ENCODE measurements at places on chromosomes 1 and 21. TPM values are rescaled to one million over a fixed set of nuclear protein-coding genes. Genes with fewer than 3 reads are reported as not detected.
A peak's percentile ranks its signal among the peaks of the same experiment; 100 is the strongest.

- peak; percentile 63 for DNase-seq
Measured at GRCh38 chr1:234768569-234769283, 158.7 kb upstream of the IRF2BP2 start.

DNA sequence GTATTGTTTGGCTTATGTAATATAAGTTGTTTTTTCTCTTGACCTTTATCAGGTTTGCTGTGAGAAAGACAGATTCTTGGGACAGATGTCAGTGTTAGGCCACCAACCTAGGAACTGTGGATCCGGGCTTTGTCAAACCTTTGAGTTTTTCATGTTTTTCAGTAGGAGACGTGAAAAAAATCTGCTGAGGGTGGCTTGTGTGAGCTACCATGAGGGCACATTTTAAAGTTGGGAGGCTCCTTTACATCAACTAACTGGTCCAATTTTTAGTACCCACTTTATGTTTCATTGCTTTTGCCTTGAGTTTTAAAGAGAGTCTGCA is 801 bp downstream of the RPS6KC1 start:
- DNase-seq, result no peak

DNA sequence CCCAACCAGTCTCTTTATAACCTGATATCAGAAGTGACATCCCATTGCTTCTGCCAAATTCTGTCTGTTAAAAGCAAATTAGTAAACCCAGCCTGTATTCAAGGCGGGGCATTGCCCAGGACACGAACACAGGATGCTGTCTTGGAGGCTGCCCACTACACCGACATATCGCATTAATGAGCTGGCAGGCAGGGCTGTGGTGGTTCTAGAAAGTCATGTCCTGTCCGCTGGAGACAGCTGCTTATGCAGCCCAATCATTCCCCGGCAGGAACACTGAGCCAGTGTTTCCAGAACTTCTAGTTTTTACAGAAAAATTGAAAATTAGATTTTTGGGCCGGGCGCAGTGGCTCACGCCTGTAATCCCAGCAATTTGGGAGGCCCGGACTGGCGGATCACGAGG is 19.3 kb downstream of the C1orf167 start:
- DNase-seq, result no peak

DNA sequence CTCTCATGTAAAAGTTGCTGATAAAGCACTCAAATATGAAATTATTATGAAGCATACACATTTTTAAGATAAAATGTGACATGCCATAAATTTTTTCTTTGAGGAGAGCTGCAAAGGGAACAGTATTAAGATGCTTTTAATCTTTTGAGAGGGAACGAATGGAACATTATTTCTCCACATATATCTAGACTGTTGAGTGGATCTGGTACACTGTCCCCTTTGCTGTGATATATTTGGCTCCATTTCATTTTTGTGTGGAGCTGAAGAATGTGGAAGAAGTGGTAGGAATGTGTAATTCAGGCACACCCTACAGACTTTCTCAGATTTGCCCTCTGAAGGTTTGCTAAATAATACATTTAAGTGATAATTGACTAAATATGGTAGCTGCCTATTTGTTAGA is 31.7 kb downstream of the PGM1 start:
- no peak for DNase-seq

DNA sequence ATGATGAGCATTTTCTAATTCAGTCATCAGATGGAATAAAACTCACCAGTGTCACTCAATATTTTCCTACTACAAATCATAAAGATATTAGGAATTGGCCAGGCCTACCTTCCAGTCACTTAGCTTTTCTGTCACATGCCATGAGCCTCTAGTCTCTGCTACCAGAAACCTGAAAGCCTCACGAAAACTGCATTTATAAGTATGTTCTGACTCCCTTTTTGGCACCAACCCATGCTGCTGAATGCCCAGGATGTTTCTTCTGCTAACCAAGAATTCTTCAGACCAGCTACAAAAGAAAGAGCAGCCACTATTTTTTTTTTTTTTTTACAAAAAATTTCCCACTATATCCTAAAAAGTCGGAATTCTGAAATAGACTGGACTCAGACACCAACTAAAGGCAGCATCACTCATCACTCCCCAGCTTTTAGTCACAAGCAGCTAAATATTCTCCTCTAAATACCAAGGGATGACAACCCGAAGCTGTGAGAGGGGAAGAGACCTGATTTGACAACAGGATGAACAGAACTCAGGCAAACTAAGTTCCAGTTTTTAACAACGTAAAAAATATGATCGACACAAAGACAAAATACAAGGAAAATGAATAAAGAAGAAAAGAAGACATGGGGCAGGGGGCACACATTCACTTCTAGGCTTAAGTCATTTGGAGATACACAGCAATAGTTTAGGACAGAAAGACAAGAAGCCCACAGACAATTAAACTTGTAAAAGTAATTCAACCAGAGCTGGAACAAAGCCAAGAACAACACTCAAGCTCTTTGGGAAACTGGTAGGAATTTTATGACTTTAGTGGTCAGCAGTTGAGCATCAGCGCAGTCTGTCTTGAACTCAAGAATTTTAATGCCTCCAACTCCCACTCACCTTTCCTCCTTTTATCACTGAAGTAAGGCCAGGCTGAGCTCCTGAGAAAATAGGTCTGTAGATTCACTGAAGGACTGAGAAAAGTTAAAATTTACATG is 1.7 kb downstream of the DCAF8 start:
- no peak for DNase-seq

DNA sequence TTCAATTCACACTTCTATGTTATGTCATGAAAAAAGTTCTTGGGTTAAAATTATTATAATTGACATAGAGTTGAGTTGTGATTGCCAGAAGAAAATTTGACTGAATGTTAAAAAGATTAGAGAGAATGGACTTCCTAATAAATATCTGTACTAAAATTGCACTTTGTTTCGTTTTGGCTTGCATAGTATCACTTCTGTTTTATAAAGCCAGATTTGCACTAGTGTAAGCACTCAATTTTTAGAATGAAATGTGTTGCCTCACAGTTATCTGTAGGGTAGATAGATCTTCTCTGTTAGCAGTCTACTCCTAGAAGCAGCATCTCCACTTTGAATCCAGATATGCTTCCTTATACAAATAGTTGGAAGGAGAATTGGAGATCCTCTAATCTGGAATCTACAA is 95.2 kb upstream of the MPC2 start:
- DNase-seq, result no peak

- no peak for DNase-seq
Measured at GRCh38 chr1:59025898-59026426, 242.1 kb upstream of the JUN start.

DNA sequence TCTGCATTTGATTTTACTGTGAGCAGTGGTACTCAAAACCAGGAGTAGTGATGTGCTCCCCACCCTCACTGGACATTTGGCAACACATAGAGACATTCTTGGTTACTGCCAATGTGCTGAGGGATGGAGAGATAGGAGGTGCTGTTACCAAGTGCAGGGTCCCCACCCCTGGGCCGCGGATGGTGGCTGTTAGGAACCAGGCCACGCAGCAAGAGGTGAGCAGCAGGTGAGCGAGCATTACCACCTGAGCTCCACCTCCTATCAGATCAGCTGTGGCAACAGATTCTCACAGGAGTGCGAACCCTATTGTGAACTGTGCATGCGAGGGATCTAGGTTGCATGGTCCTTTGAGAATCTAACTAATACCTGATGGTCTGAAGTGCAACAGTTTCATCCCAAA is 95.7 kb downstream of the AKT3 start:
- DNase-seq, result no peak

- DNase-seq, result no peak
Measured at GRCh38 chr1:214377485-214377884, 96.5 kb downstream of the SMYD2 start.

GRCh38 chr21:42298237-42298636 is 17.0 kb downstream of the TFF3 start:
- no peak for DNase-seq

GRCh38 chr1:47181095-47181954 is 8.5 kb downstream of the PDZK1IP1 start:
- DNase-seq, result no peak

- DNase-seq, result peak; percentile 25
Measured at GRCh38 chr1:147177611-147178380, 5.5 kb upstream of the PRKAB2 start.

GRCh38 chr1:208202333-208202995 is 41.7 kb downstream of the PLXNA2 start:
- peak; percentile 60 for DNase-seq

DNA sequence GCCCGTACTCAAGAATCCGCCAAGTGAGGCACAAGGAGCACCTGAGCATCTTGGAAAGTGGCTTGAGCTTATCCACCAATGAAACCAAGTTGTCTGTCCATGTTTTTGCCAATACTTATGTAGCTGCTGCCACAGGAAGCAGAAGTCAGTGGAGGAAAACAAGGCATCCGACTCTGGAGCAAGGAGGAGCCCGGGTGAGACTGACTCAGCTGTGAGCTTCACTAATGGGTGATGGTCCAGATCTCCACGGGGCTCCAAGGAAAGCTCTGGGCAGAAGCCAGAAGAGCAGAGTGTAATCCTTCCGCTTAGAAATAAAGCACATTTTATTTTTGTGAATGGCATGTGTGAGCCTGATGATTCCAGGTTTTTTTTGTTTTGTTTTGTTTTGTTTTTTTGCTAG is 12.3 kb upstream of the SSR2 start:
- DNase-seq, result no peak

DNA sequence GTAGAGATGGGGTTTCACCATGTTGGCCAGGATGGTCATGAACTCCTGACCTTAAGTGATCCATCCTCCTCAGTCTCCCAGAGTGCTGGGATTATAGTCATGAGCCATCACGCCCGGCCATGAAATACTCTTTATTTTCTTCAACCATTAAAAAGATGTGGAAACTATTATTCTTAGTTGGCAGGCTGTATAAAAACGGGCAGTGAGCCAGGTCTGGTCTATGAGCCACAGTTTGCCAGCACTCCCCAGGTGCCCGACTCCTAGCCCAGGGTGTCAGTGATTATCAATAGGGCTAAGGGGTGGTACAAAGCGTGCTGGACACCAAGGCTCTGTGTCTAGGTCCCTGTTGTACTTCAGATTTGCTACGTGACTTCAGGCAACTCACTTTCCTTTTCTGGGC is 3.7 kb upstream of the TMEM61 start:
- DNase-seq, result no peak

- no peak for DNase-seq
Measured at GRCh38 chr1:44048532-44049215, 17.4 kb upstream of the SLC6A9 start.

DNA sequence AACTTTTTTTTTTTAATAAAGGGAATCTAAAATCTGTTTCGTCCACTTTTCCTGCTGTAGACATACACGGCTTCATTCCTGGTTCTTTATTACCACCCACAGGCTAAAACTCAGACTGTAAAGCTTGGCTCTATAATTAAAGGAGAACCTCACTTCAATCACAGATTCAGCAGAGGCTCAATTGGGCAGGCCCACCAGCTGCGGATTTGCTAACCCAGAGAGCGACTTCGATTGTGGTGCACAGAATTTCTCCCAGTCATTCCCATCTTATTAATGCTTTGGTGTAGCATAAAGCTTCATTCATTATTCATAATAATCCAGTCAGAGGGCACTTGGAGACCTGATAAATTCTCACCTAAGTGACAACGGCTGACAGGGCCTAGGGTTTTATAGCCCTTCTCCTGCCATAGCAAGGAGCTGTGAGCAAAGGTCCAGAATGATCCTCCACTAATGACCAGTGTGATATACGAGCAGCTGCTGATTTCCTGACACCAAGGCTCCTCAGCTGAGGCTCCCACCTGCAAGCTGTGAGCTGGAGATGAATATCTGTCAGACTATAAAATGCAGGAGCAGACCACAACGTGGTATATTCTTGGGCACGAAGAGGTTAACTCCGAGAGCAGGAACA is 149.0 kb downstream of the ATP6V1G3 start:
- no peak for DNase-seq

DNA sequence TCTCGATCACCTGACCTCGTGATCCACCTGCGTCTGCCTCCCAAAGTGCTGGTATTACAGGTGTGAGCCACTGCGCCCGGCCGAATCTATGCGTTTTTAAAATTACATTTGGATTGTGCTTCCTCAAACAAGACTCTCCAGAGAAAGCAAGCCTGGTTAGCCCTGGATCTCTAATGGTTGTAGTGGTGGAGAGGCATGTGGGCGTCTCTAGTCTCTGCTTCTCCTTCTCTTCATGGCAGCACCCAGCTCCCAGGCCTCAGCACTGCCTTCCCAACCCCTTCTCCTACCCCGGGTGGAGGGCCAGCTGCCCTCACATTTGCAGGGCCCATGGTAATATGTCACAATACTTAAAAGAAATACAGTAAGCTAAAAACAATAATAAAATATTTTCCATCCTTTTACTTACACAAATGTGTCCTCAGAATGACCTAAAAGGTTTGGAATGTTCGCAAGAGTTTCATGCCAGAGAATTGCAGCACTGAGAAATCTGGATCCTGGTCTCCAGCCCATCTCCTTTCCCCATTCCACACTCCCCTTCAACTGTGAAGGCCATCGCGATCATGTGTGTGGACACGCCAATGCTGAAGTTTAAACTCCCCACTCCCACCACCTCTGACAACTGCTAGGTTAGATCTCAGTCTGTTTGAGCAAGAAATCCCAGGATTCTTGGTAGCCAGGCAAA is 7.0 kb downstream of the OR14I1 start:
- DNase-seq, result no peak

GRCh38 chr1:3312898-3313575 is 141.4 kb upstream of the ARHGEF16 start:
- peak; percentile 64 for DNase-seq

- no peak for DNase-seq
Measured at GRCh38 chr1:215198021-215198420, 115.5 kb downstream of the KCNK2 start.

DNA sequence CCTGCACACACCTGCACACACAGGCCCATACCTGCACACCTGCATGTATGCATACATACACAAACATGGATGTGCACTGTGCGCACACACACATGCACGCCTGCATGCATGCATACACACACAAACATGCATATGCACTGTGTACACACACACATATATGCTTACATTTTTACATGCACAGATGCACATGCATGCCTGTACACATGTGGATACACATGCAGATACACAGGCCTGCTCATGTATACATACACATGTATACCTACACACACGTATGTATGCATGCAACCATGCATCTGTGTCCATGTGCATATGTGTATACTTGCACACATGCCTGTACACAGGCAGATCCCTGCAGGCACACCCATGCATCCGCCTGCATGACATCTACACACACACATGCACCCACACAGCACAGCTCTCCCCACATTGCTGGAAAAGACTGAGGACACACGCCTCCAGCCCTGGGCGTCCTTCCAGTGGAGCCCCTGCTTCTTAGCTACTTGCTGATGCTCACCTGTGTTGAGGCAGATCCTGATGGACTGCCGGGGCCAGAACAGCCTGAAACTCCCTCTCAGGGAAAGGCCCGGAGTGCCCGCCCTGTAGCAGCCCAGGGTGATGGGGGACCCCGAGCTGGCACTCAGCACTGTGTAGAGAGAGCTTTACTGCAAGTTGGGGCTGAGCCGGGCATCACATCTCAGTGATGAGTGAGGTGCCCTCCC is 28.6 kb downstream of the KRTAP10-1 start:
- no peak for DNase-seq

GRCh38 chr1:232658386-232658785 is 28.5 kb upstream of the SIPA1L2 start:
- DNase-seq, result no peak

GRCh38 chr1:61682891-61683290 is 42.0 kb downstream of the TM2D1 start:
- no peak for DNase-seq

CHIA gene
- not detected for total RNA-seq

LAMB3 gene
- total RNA-seq, result 110 TPM

SELP gene
- total RNA-seq, result 2.6 TPM

ITGB2 gene
- total RNA-seq, result 27.1 TPM

RGL1 gene
- 4.0 TPM for total RNA-seq
